ENCODE measurements at places on chromosomes 5 and 9. TPM values are rescaled to one million over a fixed set of nuclear protein-coding genes. Genes with fewer than 3 reads are reported as not detected.

- no peak for DNase-seq
Observed at GRCh38 chr9:97491216-97491999, 10.1 kb upstream of the TMOD1 start.

DNA sequence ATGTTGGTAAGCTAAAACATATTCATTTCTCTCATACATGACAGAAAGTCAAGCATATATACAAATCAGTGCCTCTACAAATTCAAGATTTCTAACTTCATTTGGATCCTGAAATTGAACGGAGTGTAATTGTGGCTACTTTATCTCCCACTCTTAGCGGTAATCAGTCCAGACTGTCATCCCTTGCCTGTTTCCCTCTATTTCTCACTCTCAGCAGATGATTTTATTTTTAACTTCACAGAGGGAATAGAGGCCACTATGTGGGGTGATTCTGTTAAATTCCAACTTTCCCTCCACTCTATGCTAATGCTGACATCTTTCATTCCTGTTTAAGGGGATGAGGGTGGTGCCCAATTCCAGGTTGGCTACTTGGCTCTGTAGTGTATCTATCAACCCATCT is 153.8 kb upstream of the KCNN2 start:
- no peak for DNase-seq

DNA sequence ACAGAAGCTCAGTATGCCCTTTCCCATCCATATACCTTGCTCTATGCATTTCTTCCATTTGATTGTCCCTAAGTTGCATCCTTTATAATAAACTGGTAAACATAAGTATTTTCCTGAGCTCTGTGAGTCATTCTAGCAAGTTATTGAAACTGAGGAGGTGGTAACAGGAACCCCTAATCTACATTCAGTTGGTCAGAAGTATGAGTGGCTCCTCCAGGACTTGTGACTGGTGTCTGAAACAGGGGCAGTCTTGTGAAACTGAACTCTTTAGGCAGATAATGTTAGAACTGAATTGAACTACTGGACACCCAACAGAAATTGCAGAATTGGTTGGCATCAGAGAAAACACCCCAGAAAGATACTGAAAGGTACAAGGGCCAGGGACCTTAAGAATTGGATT is 133.1 kb upstream of the POU5F2 start:
- DNase-seq: no peak

- peak; percentile 56 for DNase-seq
Observed at GRCh38 chr5:177447066-177447610, 524 bp downstream of the PRR7 start.

DNA sequence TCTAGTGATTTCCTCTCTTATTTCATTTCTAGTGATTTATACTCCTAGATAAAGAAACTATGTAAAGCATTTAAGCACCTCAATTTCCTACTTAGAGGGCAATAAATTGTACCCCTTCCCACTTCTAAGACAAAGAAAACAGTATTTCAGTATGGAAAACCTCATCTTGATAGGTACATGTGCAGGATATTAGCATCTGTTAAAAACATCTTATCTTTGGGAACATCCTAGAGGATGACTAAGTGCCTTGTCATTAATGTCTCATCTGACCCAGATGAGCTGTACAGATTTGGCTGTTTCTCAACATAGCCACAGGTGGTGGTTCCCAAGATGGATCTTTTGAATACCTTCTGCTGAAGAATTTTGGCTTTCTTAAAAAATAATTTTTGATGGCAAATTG is 5.7 kb downstream of the MEGF10 start:
- DNase-seq: no peak

DNA sequence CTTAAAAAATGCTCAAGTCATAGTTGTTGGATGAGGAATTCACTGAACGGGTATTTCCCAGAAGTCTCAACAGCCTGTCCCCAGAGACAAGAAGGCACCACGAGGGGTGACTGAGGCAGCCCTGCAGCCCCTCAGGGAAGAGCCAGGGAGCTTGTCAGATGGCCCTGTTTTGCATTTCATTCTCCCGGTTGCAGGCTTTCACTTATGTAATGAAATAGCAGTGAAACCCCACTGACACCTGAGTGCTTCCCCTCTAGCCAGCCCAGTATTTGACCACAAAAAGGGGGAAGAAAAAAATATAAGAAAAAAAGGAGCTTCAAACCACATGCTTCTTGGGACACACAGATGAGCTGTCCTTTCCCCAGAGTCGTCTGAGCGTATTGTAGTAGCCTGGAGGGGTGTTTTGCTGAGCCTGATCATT is 75.3 kb upstream of the IL12B start:
- DNase-seq: no peak

DNA sequence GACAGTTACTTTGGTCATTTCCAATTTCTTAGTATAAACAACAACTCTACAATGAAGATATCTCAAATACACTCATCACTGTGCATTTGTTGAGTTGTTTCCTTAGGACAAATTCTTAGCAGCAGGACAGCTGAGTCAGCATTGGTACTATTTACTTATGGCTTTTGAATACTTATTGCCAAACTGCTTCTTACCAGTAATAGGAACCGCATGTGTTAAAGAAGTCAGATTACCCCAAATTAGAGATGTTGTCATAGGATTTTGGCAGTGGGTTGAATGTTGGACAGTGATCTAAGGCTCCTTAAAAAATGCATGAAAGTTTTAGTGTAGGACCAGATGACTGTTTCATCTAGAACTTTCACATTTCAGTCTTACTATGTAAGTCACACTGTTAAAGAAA is 280.1 kb upstream of the DMRT1 start:
- DNase-seq: no peak

DNA sequence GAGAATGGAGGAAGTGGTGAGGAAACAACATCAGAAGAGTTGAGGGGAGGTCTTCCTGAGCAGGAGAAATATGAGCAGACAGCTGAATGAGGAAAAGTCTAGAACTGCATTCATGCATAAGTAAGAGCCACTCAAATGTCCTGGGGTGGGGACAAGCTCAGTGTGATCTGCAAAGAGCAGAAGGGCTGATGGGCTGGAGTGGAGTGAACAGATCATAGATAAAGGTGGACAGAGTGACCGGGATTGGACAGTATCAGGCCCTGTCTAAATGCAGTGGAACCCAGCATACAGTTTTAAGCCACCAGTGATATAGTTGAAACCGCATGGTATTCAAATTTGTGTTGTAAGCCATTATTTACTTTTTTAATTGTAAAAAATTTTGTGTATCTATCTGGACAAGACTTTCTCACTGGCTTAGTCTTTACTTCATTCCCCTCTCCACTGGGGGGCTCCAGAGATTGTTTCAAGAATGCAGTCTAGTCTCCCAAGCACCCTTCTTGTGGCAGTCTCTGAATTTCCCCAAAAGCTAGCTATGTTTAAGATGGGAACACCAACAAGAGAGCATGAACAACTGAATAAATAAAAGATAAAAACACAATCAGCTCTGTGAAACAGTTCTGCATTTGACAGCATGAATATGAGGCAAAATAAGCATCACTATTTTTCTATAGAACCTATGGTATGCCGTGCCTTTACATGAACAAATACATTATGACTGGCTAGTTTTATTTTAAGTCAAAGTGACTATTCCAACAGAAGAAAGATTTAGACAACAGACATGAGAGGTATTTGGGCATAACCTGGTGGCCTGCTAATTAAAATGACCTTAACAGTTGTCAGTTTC is 10.7 kb upstream of the STK32A start:
- no peak for DNase-seq

DNA sequence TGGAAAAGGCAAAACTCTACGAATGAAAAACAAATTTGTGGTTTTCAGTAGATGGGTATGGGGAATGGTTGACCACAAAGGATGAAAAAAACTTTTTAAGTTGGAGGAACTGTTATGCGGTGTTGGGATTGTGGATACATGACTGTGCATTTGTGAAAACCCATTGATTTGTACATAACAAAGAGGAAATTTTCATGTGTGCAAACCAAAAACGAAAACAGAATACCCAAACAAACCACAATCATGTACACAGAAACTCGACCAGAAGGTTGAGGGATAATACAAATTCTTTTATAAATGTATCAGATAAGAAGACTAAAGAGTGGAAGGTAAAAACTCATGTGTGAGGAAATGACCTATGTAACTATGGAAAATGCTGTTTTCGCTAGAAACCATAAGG is 1012.4 kb downstream of the CDH18 start:
- no peak for DNase-seq

DNA sequence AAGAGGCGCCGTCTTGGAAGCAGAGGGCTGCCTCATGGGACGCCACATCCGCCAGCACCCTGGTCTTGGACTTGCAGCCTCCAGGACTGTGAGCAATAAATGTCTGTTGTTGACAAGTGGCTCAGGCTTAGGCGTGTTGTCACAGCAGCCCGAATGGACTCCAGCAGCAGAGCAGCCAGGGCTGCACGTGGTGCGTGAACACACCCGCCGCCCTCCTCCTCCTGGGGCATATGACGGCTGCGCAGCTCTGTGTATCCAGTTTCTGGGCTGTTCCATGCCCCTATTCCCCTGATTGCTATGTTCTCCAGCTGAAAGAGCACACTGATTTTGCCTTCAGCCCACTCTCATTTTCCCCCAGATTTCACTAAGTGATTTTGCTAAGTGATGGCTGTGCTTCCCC is 36.0 kb upstream of the CLPTM1L start:
- no peak for DNase-seq

DNA sequence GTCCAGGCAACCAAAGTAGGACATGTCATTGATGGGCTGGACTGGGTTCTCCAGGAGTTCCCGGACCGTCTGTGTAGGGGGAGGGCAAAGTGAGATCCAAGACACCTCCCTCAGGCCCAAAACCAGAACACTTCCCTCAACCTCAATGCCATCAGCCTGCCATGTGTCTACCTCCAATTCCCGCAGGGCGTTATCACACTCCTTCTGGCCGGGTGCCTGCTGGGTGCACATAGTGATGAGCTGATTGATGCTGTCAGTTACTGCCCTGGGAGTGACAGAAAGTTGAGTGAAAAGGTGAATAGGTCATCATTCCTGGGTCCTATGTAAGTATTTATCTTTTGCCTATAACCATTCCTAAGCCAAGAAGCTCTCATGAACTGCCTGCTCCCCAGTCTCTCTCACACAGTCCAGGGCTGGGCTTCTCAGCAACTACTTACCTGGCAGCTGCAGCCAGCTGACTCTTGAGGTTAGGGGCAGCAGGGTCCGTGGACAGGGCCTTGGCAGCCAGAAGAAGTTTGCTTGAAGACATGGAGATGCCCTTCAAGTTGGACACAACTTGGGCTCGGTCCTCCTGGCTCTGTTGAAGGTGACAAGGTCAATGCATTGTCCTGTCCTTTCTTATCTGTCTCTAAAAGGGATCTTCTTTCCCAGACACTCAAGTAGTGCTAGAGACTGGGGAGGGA is 21.0 kb downstream of the TLN1 start:
- no peak for DNase-seq

- no peak for DNase-seq
Observed at GRCh38 chr5:137573376-137573775, 74.2 kb upstream of the SPOCK1 start.

DNA sequence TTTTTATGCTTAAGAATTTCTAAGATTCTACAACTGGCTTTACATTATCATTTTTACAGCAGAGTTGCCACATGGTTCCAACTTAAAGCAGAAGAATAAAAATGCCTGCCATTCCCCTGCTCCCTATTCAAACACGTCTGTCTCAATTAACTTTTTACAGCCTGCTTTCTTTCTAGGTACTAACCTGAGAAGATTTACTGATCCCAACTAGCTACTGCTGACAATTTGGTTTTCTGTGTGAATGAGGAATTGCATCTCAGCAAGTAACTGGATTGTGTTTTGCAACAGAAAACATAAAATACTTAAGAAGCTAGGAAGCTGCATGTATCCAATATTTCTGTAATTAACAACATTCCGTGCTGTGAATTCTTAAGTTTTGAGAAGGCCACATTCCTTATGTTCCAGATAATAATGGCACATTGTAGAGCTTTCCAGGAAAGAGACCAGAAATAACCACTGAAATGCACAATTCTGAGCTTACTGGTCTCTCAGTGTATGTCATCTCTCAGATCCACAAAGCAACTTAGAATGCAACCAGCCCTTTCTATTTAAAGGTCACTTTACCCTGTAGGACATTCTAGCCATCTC is 306.8 kb upstream of the NMUR2 start:
- no peak for DNase-seq

DNA sequence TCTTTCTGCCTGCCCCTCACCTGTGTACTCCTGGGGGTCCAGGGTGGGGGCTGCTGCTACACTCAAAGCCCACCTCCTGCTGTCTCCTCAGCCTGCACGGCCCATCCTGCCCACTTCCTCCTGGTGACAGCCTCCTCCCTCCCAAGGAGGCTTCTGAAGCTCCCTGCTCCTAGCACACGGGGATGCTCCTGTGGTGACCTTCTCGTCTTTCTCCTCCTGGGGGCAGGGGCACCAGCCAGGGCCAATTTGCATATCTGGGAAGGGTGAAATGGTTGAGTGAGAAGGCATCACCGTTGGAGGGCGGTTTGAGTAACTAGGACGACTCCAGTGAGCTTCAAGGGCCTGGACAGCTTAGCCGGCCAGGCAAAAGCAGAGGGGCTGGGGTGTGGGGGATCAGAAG is 51.9 kb upstream of the COL5A1 start:
- DNase-seq: no peak

DNA sequence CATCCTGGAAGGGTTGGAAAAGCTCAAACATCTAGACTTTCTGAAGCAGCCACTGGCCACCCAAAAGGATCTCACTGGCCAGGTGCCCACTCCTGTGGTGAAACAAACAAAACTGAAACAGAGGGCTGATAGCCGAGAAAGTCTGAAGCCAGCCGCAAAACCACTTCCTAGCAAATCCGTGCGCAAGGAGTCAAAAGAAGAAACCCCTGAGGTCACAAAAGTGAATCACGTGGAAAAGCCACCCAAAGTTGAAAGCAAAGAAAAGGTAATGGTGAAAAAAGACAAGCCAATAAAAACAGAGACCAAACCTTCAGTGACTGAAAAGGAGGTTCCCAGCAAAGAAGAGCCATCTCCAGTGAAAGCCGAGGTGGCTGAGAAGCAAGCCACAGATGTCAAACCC is 87.6 kb downstream of the MAP1B start:
- DNase-seq: no peak

- no peak for DNase-seq
Observed at GRCh38 chr9:109017061-109017460, 3.8 kb upstream of the CTNNAL1 start.

DNA sequence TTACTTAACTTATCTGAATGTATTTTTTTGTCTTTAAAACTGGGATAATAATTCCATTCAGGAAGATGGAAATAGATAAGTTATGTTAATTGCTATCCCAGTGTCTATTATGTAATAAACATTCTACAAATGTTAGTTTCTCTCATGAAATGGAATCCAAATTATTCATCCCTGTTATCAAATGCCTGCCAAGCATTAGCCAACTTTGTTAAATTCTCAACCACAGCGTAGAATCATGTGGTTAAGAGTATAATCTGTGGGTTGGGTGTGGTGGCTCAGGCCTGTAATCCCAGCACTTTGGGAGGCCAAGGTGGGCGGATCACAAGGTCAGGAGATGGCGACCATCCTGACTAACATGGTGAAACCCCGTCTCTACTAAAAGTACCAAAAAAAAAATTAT is 912.9 kb upstream of the SEMA6A start:
- DNase-seq: no peak

- no peak for DNase-seq
Observed at GRCh38 chr5:73433272-73433981, 15.2 kb downstream of the FOXD1 start.

- no peak for DNase-seq
Observed at GRCh38 chr5:132814503-132815294, 1.6 kb downstream of the SOWAHA start.

RGS7BP gene
- not detected for total RNA-seq

LRRC19 gene
- total RNA-seq: not detected

EHMT1 gene
- 159 TPM for total RNA-seq

OLFM1 gene
- total RNA-seq: 1.8 TPM

SLC34A1 gene
- not detected for total RNA-seq

GPR21 gene
- total RNA-seq: 3.4 TPM
